ENCODE measurements at places on chromosomes 7 and 10.

DNA sequence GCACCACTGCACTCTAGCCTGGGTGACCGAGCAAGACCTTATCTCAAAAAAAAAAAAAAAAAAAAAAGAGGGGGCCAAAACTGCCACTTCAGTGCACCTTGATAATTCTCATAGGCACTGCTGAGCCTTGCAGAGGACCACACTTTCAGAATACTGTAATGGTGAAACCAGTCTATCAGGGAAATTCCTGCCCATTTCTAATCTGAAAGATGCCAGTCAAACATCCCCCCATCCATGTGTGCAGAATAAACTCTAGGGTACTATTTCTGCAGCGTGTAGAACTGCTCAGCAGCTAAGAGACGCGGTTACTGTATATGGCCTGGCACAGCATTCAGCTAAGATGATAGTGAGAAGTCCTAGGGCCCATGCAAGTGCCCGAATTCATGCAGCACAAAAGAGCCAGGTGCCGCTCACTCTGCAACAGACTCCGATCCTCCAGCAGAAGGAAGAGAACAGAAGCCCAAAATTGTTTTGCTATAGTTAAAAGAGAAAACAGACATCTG is 286.8 kb upstream of the KLF14 start:
- no peak overlapping the region for H3K27ac ChIP-seq
- H3K4me1 ChIP-seq: peaks cover 8% of the 10 kb centered on the region
- no peak overlapping the region for H3K4me3 ChIP-seq
- no peaks in the 10 kb centered on the region for H3K27me3 ChIP-seq
- no peak for DNase-seq

DNA sequence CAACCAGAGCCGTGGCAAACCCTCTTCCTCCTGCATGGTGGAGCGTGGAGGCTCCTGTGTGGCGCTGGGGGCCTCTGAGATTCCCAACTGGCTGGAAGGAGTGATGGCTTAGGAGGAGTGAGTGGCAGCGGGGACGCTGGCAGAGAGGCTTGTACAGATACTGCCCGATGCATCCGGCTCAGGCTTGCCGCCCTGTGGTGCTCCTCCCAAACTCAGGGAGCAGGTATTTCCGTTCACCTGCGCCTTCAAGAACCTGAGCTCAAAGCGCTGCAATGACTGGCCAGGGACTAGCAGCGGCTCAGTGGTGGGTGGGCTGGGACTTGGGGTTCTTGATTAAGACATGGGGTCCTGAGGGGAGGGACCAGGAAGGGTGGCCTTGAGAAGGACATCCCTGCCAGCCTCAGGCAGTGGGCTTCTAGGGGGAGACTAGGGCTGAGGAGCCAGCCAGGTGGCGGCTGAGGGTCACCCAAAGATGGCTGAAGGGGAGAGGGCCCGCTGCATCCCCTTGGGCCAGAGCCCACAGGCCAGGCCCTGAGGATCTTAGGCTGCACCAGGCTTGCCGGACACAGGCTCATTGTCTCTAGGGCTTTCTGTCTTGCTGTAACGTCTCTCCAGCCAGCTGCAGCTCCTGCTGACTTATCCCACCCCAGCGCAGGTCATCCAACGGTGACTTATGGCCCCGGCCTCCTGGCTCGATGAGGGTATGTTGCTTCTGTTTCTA is 3.2 kb downstream of the ZNF775 start:
- H3K4me3 ChIP-seq: no peak overlapping the region
- H3K27ac ChIP-seq: no peak overlapping the region
- DNase-seq: no peak

GRCh38 chr7:22861576-22861975 is 38.9 kb upstream of the TOMM7 start:
- no peak overlapping the region for H3K4me3 ChIP-seq
- H3K36me3 ChIP-seq: peaks cover 36% of the 10 kb centered on the region
- H3K4me1 ChIP-seq: peaks cover 36% of the 10 kb centered on the region
- H3K27me3 ChIP-seq: no peaks in the 10 kb centered on the region
- DNase-seq: no peak
- no peak overlapping the region for H3K27ac ChIP-seq

GRCh38 chr7:136655414-136655813 is 213.0 kb upstream of the CHRM2 start:
- no peaks in the 10 kb centered on the region for H3K4me1 ChIP-seq
- no peak for DNase-seq
- no peaks in the 10 kb centered on the region for H3K27me3 ChIP-seq
- no peak overlapping the region for H3K4me3 ChIP-seq

GRCh38 chr10:10854725-10855124 is 162.9 kb upstream of the CELF2 start:
- H3K27me3 ChIP-seq: no peaks in the 10 kb centered on the region
- H3K4me3 ChIP-seq: no peak overlapping the region
- no peaks in the 10 kb centered on the region for H3K4me1 ChIP-seq
- H3K36me3 ChIP-seq: no peaks in the 10 kb centered on the region
- no peak for DNase-seq
- no peak overlapping the region for H3K27ac ChIP-seq

DNA sequence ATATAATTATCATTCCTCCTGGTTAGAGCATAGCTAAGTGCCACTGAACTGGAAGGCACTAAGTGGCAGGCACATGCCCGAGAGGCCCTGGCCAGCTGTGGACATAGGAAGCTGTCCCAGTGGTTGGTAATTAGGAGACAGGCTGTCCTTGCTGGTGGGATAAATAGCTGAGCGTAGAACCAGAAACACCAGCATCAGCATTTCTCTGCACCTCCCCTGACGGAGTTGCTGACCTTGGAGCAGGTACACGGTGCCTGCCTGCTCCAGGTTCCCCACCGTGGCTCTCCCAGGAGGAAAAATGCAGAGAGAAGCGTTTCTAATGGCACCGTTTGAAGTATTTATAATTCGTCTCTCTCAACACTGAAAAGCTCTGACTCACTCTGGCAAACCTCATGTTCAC is 5.6 kb upstream of the ABLIM1 start:
- H3K4me3 ChIP-seq: no peak overlapping the region
- H3K27me3 ChIP-seq: no peaks in the 10 kb centered on the region
- peaks cover 15% of the 10 kb centered on the region for H3K4me1 ChIP-seq
- H3K36me3 ChIP-seq: no peaks in the 10 kb centered on the region
- no peak overlapping the region for H3K27ac ChIP-seq

DNA sequence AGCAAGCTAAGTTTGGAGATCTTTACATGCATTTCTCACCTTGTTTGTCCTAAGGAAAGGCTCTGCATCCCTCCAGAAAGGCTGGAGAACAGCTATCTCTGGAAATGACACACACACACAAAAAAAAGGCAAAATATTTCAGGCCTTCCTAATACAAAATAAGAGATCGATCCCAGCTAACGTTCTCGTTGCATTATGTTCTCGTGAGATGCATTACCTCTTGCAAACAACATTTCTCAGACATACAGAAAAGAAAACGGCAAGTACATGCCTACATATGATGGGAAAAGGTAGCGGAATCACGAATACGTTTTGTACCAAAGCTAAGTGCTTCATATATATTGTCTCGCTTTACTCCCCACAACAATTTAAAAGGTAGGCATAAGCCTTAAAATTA is 488 bp downstream of the MTERF1 start:
- no peak for DNase-seq
- H3K4me1 ChIP-seq: peaks cover 5% of the 10 kb centered on the region
- H3K4me3 ChIP-seq: peak overlapping the region; percentile 55

GRCh38 chr7:8278183-8278582 is 16.2 kb upstream of the ICA1 start:
- H3K27ac ChIP-seq: no peak overlapping the region
- no peak overlapping the region for H3K4me3 ChIP-seq
- no peak for DNase-seq
- H3K36me3 ChIP-seq: no peaks in the 10 kb centered on the region
- H3K27me3 ChIP-seq: no peaks in the 10 kb centered on the region

DNA sequence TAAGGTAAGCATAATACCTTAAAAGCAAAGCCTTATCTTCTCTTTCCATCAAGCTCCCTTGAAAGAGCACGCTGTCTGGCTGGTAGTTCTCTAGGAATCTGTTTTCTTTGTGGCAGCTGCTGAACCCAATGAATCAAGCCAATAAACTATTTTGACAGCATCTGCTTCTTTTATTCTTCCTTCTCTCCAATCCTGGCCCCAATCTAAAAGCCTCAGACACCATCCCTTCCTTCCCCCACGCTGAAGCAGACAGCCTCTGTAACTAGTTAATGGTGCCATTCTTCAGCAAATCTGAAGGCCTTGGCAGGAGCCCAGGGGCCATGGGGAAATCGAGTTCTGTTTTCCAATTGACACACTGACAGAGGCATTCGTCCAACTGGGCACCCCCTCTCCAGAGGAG is 186.6 kb upstream of the LYZL1 start:
- H3K36me3 ChIP-seq: no peaks in the 10 kb centered on the region
- peak; percentile 11 for DNase-seq
- no peak overlapping the region for H3K27ac ChIP-seq

- DNase-seq: no peak
- 0 out of 2 replicates have a peak, but pooled peaks cover 3% of the 10 kb centered on the region for H3K4me1 ChIP-seq
- H3K27me3 ChIP-seq: no peaks in the 10 kb centered on the region
- no peak overlapping the region for H3K4me3 ChIP-seq
Observed at GRCh38 chr7:44194069-44194468, 4.8 kb upstream of the GCK start.

DNA sequence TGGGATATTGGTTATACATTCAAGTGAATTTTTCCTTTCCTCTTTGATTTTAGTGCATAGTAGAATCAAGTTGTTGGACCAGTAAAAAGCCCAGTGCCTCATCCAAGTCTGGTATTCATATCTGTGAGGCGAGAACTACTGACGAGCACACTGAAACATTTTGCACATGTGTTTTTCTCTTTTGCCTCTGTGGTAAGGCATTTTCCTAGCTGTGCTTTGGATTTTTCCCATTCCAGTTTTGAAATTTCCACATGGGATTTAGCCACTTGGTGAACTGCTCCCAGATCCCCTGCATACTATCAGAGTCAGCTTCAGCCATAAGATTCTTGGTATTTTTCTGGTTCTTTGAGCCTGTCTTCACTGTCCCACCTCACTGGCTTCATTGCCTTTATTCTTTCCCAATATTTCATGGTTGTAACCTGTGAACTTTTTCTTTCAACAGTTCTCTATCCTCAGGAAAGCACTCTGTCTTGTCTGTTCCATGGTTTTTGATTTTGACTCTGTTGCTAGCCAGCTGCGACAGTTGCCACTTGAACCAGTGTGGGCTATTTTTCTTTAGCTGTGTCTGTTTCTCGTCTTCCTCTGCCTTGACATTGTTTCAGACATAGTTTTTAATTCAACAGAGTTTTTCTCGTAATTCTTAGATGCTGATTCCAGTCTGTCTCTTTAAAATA is 239.0 kb downstream of the REEP3 start:
- no peaks in the 10 kb centered on the region for H3K27me3 ChIP-seq
- no peaks in the 10 kb centered on the region for H3K4me1 ChIP-seq
- no peak for DNase-seq
- no peak overlapping the region for H3K4me3 ChIP-seq
- no peak overlapping the region for H3K27ac ChIP-seq
- no peaks in the 10 kb centered on the region for H3K36me3 ChIP-seq

GRCh38 chr7:19369806-19370205 is 224.6 kb upstream of the FERD3L start:
- H3K27me3 ChIP-seq: no peaks in the 10 kb centered on the region
- peaks cover 5% of the 10 kb centered on the region for H3K4me1 ChIP-seq
- H3K27ac ChIP-seq: no peak overlapping the region
- H3K4me3 ChIP-seq: no peak overlapping the region
- no peaks in the 10 kb centered on the region for H3K36me3 ChIP-seq
- DNase-seq: no peak

GRCh38 chr7:139108266-139109187 is 993 bp downstream of the ZC3HAV1 start:
- H3K4me3 ChIP-seq: peak overlapping the region; percentile 94
- H3K27me3 ChIP-seq: no peaks in the 10 kb centered on the region
- peak overlapping the region; percentile 82 for H3K27ac ChIP-seq
- peaks cover 6% of the 10 kb centered on the region for H3K36me3 ChIP-seq
- peaks cover 11% of the 10 kb centered on the region for H3K4me1 ChIP-seq

DNA sequence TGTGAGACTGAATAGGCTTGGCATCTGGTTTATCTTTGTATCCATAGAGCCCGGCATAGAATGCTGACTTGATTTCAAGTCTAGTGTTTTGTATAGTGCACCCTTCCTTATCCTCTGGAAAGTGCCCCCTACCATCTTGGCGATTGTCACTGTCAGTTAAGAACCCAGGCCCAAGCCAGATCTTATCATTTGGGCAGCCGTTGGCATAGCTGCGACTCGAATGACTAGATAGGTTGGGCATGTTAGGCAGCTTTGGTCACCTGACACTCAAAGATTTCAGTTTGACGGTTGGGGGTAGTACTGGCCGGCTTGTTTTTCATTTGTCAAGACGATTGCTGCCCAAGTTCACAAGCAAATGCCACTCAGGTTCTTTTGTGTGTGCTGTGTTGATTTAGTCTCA is 6.6 kb downstream of the NIPSNAP2 start:
- H3K4me1 ChIP-seq: peaks cover under 1% of the 10 kb centered on the region
- no peak overlapping the region for H3K4me3 ChIP-seq
- H3K27ac ChIP-seq: no peak overlapping the region
- no peak for DNase-seq
- no peaks in the 10 kb centered on the region for H3K27me3 ChIP-seq
- H3K36me3 ChIP-seq: peaks cover 7% of the 10 kb centered on the region

DNA sequence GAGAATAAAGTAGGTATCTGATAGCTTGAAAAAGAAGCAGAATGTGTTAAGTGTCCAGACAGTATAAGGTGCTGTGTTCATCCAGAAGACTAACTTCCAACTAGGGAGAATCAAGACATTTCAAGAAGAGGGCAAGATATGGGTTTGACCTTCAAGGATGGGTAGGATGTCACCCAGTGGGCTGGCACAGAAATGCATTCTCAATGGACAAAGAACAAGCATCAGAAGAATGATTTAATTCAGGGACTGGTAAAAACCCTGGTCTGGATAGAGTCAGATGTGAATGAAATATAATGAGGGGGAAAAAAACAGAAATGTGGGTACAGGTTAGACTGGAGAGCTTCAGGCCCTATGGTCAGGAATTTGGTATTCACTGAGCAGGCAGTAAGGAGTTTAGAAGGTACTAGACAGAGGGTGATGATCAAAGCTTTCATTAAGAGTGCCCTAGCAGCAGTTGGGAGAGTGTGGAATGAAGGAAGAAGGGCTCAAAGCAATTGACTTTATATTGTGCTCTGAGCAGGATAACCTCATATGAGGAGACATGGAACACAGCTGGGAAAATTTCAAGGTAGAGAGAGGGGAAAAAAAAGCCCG is 180.7 kb upstream of the ANK3 start:
- no peak for DNase-seq
- peaks cover 11% of the 10 kb centered on the region for H3K27me3 ChIP-seq
- no peaks in the 10 kb centered on the region for H3K4me1 ChIP-seq
- H3K27ac ChIP-seq: no peak overlapping the region
- H3K4me3 ChIP-seq: no peak overlapping the region
- no peaks in the 10 kb centered on the region for H3K36me3 ChIP-seq

DNA sequence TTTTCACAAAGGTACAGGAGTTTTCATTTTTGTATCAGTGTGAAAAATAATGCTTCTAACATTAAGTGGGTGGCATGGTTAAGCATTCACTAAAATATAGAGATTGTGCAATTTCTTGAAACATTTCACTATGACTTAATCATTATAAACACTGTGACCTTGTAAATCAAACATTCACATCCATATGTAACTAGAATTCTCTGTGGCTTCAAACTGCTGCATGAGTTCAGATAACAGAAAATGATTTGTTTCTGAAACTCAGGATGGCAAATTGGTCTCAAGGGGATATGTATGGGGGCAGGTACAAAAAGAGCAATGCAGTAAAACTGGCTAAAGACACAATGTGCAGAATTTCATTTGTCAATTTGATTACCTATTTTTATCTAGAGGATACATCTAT is 3.8 kb downstream of the FAM133B start:
- H3K27me3 ChIP-seq: no peaks in the 10 kb centered on the region
- H3K36me3 ChIP-seq: peaks cover 33% of the 10 kb centered on the region
- no peak overlapping the region for H3K27ac ChIP-seq
- no peak for DNase-seq

GRCh38 chr10:130927157-130927556 is 384.4 kb downstream of the TCERG1L start:
- H3K4me3 ChIP-seq: no peak overlapping the region
- no peaks in the 10 kb centered on the region for H3K36me3 ChIP-seq
- H3K27me3 ChIP-seq: no peaks in the 10 kb centered on the region
- no peaks in the 10 kb centered on the region for H3K4me1 ChIP-seq
- H3K27ac ChIP-seq: no peak overlapping the region
